ENCODE measurements at places on chromosomes 2 and 18.

DNA sequence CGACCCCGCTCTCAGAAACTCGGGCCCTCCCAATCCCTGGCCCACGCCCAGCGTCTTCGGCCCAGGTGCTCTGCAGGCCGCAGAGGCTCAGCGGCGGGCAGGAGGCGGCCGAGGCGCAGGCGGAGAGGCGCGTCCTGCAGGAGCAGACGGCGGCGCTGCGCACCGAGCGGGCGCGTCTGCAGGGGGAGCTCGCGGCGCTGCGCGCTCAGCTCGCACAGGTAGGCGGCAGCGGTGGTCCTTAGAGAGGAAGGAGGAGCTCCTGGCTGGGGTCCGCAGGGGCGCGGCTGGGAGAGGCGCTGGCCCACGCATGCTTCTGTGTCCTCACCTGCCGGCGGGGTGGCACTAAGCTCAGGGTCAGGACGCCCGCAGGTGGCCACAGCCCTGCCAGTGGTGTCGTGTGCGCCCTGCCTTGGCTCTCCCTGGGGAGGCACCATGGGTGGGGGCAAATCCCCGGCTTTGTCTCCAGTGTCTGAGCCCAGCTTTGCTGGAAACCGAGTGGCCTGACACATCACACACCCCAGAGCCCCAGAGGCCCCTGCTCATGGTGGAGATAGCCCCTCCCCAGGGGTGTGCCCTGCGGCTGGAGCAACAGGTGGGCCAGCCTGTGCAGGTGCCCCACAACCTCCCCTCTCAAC is 14.9 kb upstream of the SNED1 start:
- no peaks in the 10 kb centered on the region for H3K27me3 ChIP-seq
- H3K4me1 ChIP-seq = no peaks in the 10 kb centered on the region
- DNase-seq = peak; percentile 92
- peak overlapping the region; percentile 37 for H3K4me3 ChIP-seq

DNA sequence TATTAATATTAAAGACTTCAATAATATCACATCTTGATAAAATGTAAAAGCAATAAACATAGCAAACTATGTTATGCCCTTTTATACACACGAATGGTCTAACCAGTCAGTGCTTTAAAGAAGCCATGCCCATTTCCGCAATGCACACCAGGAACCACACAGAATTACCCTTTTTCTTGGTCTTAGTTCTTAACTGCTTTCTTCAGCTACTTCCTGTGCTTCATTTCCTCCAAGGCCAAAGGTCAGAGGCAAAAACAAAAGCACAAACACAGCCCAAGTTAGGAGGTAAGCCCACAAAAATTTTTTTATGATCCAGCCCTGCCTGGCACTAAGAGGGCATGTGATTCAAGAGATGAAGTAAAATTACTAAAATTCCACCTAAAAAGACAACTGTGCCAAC is 267.2 kb downstream of the FBXO15 start:
- H3K36me3 ChIP-seq = no peaks in the 10 kb centered on the region
- H3K27me3 ChIP-seq = no peaks in the 10 kb centered on the region
- no peak for DNase-seq

- no peak overlapping the region for H3K4me3 ChIP-seq
- H3K27me3 ChIP-seq = no peaks in the 10 kb centered on the region
- no peak overlapping the region for H3K27ac ChIP-seq
- H3K4me1 ChIP-seq = 0 out of 2 replicates have a peak, but pooled peaks cover 8% of the 10 kb centered on the region
- DNase-seq = no peak
These were observed 40.7 kb downstream of the PCARE start for GRCh38 chr2:29033656-29034055.

- no peaks in the 10 kb centered on the region for H3K4me1 ChIP-seq
- DNase-seq = no peak
- no peak overlapping the region for H3K4me3 ChIP-seq
These were observed 277.0 kb upstream of the RAB12 start for GRCh38 chr18:8332286-8332685.

- peaks cover 20% of the 10 kb centered on the region for H3K4me1 ChIP-seq
- no peaks in the 10 kb centered on the region for H3K36me3 ChIP-seq
- no peak overlapping the region for H3K4me3 ChIP-seq
These were observed 195.6 kb downstream of the CLIP4 start for GRCh38 chr2:29310650-29311348.

GRCh38 chr2:147538088-147538487 is 306.7 kb upstream of the ACVR2A start:
- no peak overlapping the region for H3K4me3 ChIP-seq
- no peaks in the 10 kb centered on the region for H3K4me1 ChIP-seq
- H3K27me3 ChIP-seq = no peaks in the 10 kb centered on the region
- DNase-seq = no peak
- H3K36me3 ChIP-seq = no peaks in the 10 kb centered on the region

GRCh38 chr18:79580498-79581171 is 99.0 kb upstream of the CTDP1 start:
- no peaks in the 10 kb centered on the region for H3K36me3 ChIP-seq
- no peaks in the 10 kb centered on the region for H3K27me3 ChIP-seq
- no peaks in the 10 kb centered on the region for H3K4me1 ChIP-seq
- H3K27ac ChIP-seq = no peak overlapping the region

DNA sequence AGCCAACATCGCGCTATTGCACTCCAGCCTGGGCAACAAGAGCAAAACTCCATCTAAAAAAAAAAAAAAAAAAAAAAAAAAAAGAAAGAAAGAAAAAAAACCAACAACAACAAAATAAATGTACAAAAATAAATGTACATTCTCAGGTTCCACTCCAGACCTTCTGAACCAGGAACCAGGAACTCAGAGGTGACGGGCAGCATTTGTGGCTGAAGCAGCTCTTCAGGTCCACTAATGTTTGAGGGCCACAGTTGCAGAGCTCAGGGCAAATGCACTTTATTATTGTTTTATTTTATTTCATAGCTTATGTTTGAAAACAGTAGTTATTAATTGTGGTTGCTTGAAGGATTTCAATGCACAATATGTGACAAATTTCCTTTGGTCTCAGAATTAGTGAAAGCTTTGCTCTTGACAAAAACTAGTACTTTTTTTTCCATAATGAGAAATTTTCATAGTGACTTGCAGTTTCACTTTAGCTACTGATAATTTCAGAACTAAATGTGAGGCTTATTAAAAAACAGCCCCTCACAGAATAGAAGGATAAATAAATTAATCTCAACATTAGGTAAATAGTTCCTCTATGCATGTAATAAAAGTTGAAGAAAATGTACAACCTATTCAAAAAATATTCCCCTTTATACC is 378.4 kb upstream of the SPHKAP start:
- no peaks in the 10 kb centered on the region for H3K27me3 ChIP-seq
- no peak overlapping the region for H3K27ac ChIP-seq
- H3K4me3 ChIP-seq = no peak overlapping the region
- DNase-seq = no peak
- no peaks in the 10 kb centered on the region for H3K4me1 ChIP-seq

GRCh38 chr2:240785424-240786335 is 34.3 kb downstream of the KIF1A start:
- H3K4me3 ChIP-seq = no peak overlapping the region
- no peak overlapping the region for H3K27ac ChIP-seq
- H3K27me3 ChIP-seq = no peaks in the 10 kb centered on the region
- 0 out of 2 replicates have a peak, but pooled peaks cover 3% of the 10 kb centered on the region for H3K36me3 ChIP-seq

- H3K4me1 ChIP-seq = peaks cover 9% of the 10 kb centered on the region
- no peak for DNase-seq
- H3K27ac ChIP-seq = no peak overlapping the region
- H3K4me3 ChIP-seq = no peak overlapping the region
- H3K36me3 ChIP-seq = no peaks in the 10 kb centered on the region
These were observed 243.4 kb downstream of the TGIF1 start for GRCh38 chr18:3693410-3693809.

- 0 out of 2 replicates have a peak overlapping the region, but pooled peaks have one; percentile 22 for H3K27ac ChIP-seq
- 0 out of 2 replicates have a peak, but pooled peaks cover 3% of the 10 kb centered on the region for H3K36me3 ChIP-seq
- no peaks in the 10 kb centered on the region for H3K27me3 ChIP-seq
- DNase-seq = peak; percentile 63
These were observed 429.5 kb upstream of the TNP1 start for GRCh38 chr2:217289177-217289906.

DNA sequence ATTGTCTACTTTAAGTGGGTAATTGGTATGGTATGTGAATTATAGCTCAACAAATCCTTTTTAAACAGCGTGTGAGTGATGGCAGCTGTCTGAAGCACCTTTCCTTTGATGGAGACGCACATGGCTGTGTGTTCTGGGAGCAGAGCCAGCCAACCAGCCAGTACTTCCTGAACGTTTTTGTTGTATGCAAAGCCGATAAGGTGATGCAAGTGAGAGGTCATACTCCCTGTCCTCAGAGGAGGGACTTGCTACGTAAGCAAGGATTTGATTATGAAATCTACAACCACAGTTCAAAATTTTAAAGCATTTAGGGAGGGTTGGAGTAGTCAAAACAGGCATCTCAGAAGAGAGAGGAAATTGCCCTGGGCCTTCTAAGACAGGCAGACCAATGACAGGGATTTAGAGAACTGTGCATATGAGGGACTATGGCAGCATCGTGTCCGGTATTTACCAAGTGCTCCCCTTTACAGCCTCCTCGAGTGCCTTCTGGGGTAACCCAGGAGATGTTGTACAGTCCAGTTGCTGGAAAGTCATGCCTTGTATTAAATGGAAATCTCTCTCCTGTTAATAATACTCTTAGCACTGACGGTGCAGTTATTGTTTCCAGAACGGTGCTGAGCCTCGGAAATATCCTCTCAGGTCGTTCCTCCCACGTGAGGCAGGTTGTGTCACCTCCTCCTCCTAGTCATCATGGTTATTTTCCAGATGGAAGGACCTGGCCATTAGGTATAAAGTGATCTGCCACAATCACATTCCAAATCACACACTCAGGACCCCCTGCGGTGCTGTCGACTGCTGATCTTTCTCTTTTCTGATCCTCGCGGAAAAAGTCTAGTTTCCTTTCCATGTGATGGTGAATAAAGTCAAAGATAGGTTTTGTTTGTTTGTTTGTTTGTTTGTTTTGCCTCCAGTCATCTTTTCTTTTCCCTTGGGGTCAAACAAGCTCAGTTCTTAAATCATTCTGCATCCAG is 28.4 kb downstream of the ARHGEF4 start:
- no peak overlapping the region for H3K27ac ChIP-seq
- no peaks in the 10 kb centered on the region for H3K27me3 ChIP-seq
- peak; percentile 57 for DNase-seq
- no peaks in the 10 kb centered on the region for H3K36me3 ChIP-seq

GRCh38 chr18:67305466-67305865 is 211.1 kb downstream of the DSEL start:
- no peak overlapping the region for H3K27ac ChIP-seq
- H3K36me3 ChIP-seq = no peaks in the 10 kb centered on the region
- H3K27me3 ChIP-seq = no peaks in the 10 kb centered on the region
- no peak for DNase-seq
- H3K4me3 ChIP-seq = no peak overlapping the region

- no peak for DNase-seq
- peaks cover 92% of the 10 kb centered on the region for H3K4me1 ChIP-seq
- H3K27me3 ChIP-seq = no peaks in the 10 kb centered on the region
These were observed 65.9 kb downstream of the PHLPP1 start for GRCh38 chr18:62781262-62781661.

- peaks cover 3% of the 10 kb centered on the region for H3K27me3 ChIP-seq
- H3K36me3 ChIP-seq = no peaks in the 10 kb centered on the region
- H3K4me1 ChIP-seq = peaks cover 74% of the 10 kb centered on the region
- DNase-seq = peak; percentile 77
These were observed at the start of gene SNTG2 for GRCh38 chr2:950080-950966. Gene SNTG2 (plus strand): TSS chr2:950849. CDS start chr2:950997, 148 bp downstream.

DNA sequence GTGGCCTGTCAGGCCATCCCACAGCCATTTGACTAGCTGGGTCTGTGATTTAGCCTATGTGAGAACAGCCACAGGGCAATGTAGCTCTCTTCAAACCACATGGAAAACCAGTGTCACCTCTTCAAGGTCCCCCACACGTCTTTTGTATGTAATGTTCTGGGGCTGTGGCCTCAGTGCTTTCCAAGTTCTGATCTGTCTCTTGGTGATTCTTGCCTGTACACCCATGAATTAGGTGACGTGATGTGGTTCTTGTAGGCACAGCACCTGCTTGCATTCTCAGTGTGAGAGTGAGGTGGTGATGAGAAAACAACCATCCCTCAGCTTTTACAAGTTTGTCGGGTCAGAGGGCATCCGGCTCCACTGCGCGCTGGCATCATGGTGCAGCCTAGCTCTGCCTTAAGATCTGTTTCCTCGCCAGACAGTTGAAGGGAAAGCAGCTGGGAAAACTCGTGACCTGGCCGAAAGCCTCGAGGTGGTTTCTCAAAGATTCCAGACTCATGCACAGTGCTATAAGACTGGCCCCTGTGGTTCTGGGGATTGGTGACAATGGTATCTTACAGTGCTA is 125.8 kb downstream of the TANC1 start:
- no peaks in the 10 kb centered on the region for H3K36me3 ChIP-seq
- H3K27ac ChIP-seq = no peak overlapping the region
- no peak for DNase-seq
- H3K4me1 ChIP-seq = 0 out of 2 replicates have a peak, but pooled peaks cover 10% of the 10 kb centered on the region
- H3K4me3 ChIP-seq = no peak overlapping the region

DNA sequence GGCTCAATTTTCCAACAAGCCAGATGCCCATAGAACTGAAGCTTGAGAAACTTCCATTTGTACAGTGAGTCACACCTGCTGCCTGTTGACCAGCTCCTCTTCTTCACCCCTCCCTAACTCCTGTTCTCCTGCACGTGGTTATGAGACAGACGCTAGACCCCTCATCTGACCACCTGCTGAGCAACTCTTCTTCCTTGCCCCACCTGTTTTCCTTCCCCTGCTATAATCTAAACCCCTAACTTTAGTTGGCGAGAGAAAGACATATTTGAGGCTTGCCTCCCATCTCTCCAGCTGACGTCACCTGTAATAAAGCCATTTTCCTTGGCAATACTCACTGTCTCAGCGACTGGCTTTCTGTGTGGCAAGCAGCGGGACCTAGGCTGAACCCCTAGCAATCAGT is 22.3 kb upstream of the ITM2C start:
- no peaks in the 10 kb centered on the region for H3K27me3 ChIP-seq
- no peak overlapping the region for H3K4me3 ChIP-seq
- peaks cover 5% of the 10 kb centered on the region for H3K4me1 ChIP-seq
- H3K36me3 ChIP-seq = no peaks in the 10 kb centered on the region
- DNase-seq = no peak

DNA sequence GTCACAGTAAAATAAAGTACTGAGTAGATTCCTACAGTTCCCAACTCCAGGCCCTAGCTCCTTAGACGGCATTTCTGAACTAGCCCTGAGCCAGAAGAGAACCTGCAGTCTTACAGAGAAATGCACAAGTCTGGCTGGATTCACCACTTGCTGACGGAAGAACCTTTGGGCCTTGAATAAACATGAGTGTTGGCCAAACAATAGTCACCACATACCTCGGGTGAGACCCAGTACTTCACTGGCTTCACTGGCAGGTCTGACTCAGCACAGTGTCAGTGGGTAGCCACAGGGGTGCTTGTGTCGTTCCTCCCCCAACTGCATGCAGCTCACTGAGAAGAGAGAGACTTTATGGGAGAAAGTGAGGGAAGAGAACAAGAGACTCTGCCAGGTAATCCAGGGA is 88.9 kb downstream of the TMEM185B start:
- no peaks in the 10 kb centered on the region for H3K27me3 ChIP-seq
- H3K4me3 ChIP-seq = no peak overlapping the region
- H3K27ac ChIP-seq = no peak overlapping the region
- H3K4me1 ChIP-seq = no peaks in the 10 kb centered on the region

DNA sequence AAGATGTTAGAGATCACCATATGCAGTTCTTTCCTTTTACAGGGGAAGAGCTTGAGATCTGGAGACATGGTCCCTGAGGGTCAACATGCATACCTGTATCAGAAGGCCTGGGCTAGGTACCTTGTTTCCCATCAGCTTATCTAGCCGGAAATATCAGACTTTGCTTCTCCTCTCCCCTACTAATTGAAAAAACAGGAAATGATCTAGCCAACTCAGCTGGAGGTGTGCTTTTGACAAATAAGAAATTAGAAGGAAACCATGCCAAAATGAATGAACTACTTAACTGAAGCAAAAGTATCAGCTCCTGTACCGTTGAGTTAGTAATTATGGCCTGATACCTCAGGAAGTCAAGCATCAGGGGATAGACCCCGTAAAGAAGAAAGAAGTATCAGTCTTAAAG is 20.4 kb downstream of the PKP4 start:
- no peak overlapping the region for H3K4me3 ChIP-seq
- H3K36me3 ChIP-seq = no peaks in the 10 kb centered on the region
- H3K27ac ChIP-seq = no peak overlapping the region
- H3K4me1 ChIP-seq = peaks cover 16% of the 10 kb centered on the region
- DNase-seq = no peak
- H3K27me3 ChIP-seq = no peaks in the 10 kb centered on the region
